Naive B cell (primary cell): ENCODE measurements at places on chromosomes 1 and 21. TPM values are rescaled to one million over a fixed set of nuclear protein-coding genes. Genes with fewer than 3 reads are reported as not detected.

Gene SLAMF8
- not detected for polyA plus RNA-seq

DNA sequence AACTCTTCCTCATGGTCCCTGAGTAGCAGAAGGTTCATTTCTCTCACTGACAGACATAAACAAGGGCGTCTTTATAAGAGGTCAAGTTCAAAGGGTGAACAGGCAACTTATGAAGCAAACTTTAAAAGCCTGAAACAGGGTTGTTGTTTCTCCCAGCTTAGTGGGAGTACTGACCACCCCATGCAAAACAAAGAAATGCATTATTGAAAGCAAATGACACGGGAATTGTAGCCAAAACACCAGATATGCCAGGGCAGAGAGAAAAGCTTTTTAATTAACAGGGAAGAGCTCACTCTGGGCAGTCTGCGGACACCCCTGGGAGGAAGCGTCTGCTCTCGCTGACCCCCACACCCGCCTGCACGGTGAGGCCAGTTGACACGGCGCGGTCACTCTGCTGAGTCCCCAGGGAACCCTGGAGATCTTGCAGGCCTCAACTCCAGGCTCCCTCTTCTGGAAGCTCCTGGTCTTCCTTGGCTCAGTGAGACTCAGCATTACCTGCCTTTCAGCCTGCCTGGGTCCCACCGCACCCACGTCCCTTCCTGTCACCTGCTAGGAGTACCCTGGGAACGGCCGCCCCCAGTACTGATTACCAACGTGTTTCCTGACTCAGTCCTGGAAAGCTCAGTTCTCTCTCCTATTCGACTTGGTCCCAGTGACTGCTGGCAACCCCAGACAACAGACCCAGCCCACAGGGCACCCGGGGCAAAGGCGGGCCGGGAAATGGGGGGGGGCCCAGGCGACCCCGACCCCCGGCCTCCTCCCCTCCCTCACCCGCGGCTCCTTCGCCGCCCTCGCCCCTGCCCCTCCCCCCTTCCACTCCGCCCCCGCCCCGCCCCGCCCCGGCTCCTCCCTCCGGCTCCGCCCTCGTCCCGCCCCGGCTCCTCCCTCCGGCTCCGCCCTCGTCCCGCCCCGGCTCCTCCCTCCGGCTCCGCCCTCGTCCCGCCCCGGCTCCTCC, 972 bp downstream of the CFAP410 start:
- H3K4me3 ChIP-seq = peak overlapping the region; percentile 79
- H3K4me1 ChIP-seq = peaks cover 14% of the 10 kb centered on the region
- no peaks in the 10 kb centered on the region for H3K27me3 ChIP-seq
- peak overlapping the region; percentile 27 for H3K27ac ChIP-seq
- DNase-seq = no peak

DNA sequence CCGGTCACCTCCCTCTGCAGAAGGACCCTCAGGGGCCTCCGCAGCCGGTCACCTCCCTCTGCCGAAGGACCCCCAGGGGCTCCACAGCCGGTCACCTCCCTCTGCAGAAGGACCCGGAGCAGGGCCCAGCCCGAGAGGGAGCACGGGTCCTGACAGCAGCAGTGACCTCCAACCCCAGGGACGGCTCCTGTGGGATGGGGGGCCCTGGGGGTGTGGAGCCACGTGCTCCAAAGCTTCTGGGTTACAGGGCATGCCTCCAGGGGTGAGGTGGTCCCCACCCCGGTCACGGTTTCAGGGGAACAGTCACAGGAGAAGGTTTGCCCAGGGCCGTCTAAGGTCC, 40.3 kb downstream of the SLC19A1 start:
- DNase-seq = no peak
- H3K27ac ChIP-seq = no peak overlapping the region
- H3K36me3 ChIP-seq = no peaks in the 10 kb centered on the region

Gene MPL
- polyA plus RNA-seq = not detected

- H3K27ac ChIP-seq = peak overlapping the region; percentile 21
- H3K27me3 ChIP-seq = no peaks in the 10 kb centered on the region
These were observed 57.0 kb downstream of the MDM4 start for GRCh38 chr1:204572923-204573922.

DNA sequence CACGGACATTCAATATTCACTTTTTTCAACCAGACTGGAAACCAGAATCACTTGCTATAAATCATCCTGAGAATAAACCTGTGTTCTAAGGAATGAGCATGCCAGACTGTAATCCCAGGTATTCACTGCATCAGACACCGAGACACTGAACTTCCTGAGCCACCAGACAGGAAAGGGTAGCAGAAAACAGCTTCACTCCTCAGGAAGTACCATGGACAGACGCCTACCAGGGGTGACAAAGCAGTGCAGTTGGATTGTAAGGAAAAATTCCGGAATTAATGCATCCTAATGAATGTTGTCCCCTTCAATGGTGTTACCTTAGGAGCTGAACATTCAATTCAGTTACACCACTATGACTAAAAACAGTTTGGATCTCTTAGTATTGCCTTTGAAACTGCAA, 156.1 kb downstream of the PIGK start:
- peaks cover 29% of the 10 kb centered on the region for H3K27me3 ChIP-seq
- H3K4me1 ChIP-seq = no peaks in the 10 kb centered on the region
- H3K36me3 ChIP-seq = no peaks in the 10 kb centered on the region
- DNase-seq = no peak

GRCh38 chr1:100626397-100626796, 88.5 kb downstream of the GPR88 start:
- H3K36me3 ChIP-seq = no peaks in the 10 kb centered on the region
- H3K4me1 ChIP-seq = no peaks in the 10 kb centered on the region
- H3K27me3 ChIP-seq = peaks cover 12% of the 10 kb centered on the region
- no peak overlapping the region for H3K4me3 ChIP-seq
- no peak for DNase-seq
- H3K27ac ChIP-seq = no peak overlapping the region

- H3K4me1 ChIP-seq = peaks cover 8% of the 10 kb centered on the region
- H3K36me3 ChIP-seq = no peaks in the 10 kb centered on the region
- no peaks in the 10 kb centered on the region for H3K27me3 ChIP-seq
- no peak overlapping the region for H3K4me3 ChIP-seq
- no peak overlapping the region for H3K27ac ChIP-seq
These were observed 138.9 kb upstream of the ERG start for GRCh38 chr21:38637161-38637560.

Gene VANGL1
- not detected for polyA plus RNA-seq

- no peak for DNase-seq
- H3K27me3 ChIP-seq = no peaks in the 10 kb centered on the region
- no peaks in the 10 kb centered on the region for H3K4me1 ChIP-seq
- no peak overlapping the region for H3K27ac ChIP-seq
- no peak overlapping the region for H3K4me3 ChIP-seq
- peaks cover 15% of the 10 kb centered on the region for H3K36me3 ChIP-seq
These were observed 199.7 kb downstream of the TBX15 start for GRCh38 chr1:118788463-118788862.

DNA sequence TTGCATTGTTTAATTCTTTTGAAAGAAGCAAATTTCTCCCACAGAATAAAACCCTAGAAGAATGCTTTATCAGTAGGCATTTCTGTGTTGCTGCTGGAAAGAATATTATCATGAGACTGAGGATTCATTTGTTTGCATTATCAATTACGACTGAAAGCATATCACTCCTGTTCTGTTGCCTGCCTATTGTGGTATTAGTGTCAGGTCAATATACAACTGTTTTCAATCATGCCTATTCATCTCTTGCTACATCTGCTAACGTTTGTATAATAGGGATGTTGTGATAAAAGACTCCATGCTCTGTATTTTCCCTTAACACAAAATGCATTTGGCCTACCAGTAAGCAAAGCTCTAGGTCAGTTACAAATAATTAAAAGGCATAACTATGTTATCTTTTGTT, 221.5 kb downstream of the PTPRC start:
- H3K4me3 ChIP-seq = no peak overlapping the region
- H3K27me3 ChIP-seq = no peaks in the 10 kb centered on the region
- peaks cover 7% of the 10 kb centered on the region for H3K4me1 ChIP-seq
- no peak overlapping the region for H3K27ac ChIP-seq
- peaks cover 5% of the 10 kb centered on the region for H3K36me3 ChIP-seq
- DNase-seq = no peak

Gene PLEKHG5
- not detected for polyA plus RNA-seq

- H3K36me3 ChIP-seq = no peaks in the 10 kb centered on the region
- peaks cover 57% of the 10 kb centered on the region for H3K27me3 ChIP-seq
- no peak for DNase-seq
- peak overlapping the region; percentile 36 for H3K27ac ChIP-seq
- peaks cover 19% of the 10 kb centered on the region for H3K4me1 ChIP-seq
- peak overlapping the region; percentile 75 for H3K4me3 ChIP-seq
These were observed 2.0 kb upstream of the LHX4 start for GRCh38 chr1:180227861-180228647.

GRCh38 chr1:98323388-98323787, 338.1 kb upstream of the SNX7 start:
- no peak overlapping the region for H3K4me3 ChIP-seq
- no peaks in the 10 kb centered on the region for H3K4me1 ChIP-seq

Gene ACTL8
- not detected for polyA plus RNA-seq

GRCh38 chr1:234185438-234185837, 187.8 kb upstream of the COA6 start:
- no peak overlapping the region for H3K4me3 ChIP-seq
- peaks cover 29% of the 10 kb centered on the region for H3K27me3 ChIP-seq

- no peaks in the 10 kb centered on the region for H3K4me1 ChIP-seq
- no peaks in the 10 kb centered on the region for H3K36me3 ChIP-seq
- H3K27ac ChIP-seq = no peak overlapping the region
These were observed 12.6 kb upstream of the MRPS14 start for GRCh38 chr1:175035865-175036264.

GRCh38 chr1:2312515-2313301, 78.6 kb downstream of the MORN1 start:
- DNase-seq = peak; percentile 64
- no peaks in the 10 kb centered on the region for H3K27me3 ChIP-seq
- peaks cover 36% of the 10 kb centered on the region for H3K4me1 ChIP-seq
- peak overlapping the region; percentile 80 for H3K4me3 ChIP-seq
- peaks cover 10% of the 10 kb centered on the region for H3K36me3 ChIP-seq

- peaks cover 18% of the 10 kb centered on the region for H3K27me3 ChIP-seq
- peaks cover 4% of the 10 kb centered on the region for H3K36me3 ChIP-seq
- H3K27ac ChIP-seq = peak overlapping the region; percentile 65
- DNase-seq = no peak
- H3K4me3 ChIP-seq = no peak overlapping the region
These were observed 16.5 kb upstream of the IFFO2 start for GRCh38 chr1:18972991-18973390.

Gene TNFRSF8
- not detected for polyA plus RNA-seq
